ENCODE measurements at places on chromosomes 3 and 15.

GRCh38 chr3:168497183-168497582 is 401.5 kb upstream of the GOLIM4 start:
- no peak for DNase-seq

DNA sequence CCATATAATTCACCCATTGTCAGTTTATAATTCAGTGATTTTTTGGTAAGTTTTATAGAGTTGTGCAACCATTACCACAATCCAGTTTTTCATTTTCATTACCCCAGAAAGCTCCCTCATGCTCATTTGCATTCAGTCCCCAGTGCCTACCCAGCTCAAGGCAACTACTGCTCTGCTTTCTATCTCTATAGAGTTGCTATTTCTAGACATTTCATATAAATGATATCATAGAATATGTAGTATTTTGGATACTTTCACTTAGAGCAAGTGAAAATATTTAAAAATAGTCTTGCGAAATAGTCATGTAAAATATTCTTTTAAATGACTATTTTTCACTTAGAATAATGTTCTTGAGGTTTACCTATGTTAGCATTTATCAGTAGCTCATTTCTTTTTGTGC is 42.1 kb downstream of the ZNF654 start:
- no peak for DNase-seq

DNA sequence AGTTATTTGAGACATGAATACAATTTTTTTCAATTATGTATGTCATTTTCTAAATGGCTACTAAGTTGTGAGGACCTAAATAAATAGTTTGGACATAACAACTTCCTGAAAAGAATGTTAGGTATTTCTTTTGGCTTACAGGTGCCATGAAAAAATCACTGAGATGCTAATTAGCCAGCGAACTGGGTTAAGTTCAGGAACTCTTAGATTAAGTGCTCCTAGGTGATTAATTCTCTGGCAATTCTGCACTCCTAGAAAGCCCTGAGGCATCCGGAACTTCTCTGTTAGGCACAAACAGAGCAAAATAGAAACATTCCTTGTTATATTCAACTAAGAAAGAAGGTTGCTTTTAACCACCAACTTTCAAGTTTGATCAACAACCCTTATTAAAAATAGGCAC is 192.3 kb downstream of the STAG1 start:
- no peak for DNase-seq

DNA sequence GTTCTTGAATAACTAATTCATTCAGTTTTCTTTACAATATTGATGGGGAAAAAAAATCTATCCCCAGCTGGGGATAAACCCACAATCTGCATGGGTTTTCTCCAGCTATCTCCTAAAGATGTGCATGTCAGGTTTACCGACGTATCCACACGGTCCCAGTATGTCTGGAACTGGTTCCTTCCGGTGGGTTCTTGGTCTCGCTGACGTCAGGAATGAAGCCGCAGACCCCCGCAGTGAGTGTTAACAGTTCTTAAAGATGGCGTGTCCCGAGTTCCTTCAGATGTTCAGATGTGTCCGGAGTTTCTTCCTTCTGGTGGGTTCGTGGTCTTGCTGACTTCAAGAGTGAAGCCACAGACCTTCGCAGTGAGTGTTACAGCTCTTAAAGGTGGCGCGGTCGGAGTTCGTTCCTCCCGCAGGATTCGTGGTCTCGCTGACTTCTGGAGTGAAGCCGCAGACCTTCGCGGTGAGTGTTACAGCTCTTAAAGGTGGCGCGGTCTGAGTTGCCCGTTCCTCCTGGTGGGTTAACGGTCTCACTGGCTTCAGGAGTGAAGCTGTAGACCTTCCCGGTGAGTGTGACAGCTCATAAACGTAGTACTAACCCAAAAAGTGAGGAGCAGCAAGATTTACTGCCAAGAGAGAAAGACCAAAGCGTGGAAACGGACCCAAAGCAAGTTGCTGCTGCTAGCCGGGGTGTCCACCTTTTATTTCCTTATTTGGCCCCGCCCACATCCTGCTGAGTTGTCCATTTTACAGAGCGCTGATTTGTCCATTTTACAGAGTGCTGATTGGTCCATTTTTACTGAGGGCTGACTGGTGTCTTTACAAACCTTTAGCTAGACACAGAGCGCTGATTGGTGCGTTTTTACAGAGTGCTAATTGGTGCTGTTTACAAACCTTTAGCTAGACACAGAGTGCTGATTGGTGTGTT is 195.1 kb upstream of the NR2F2 start:
- no peak for DNase-seq

DNA sequence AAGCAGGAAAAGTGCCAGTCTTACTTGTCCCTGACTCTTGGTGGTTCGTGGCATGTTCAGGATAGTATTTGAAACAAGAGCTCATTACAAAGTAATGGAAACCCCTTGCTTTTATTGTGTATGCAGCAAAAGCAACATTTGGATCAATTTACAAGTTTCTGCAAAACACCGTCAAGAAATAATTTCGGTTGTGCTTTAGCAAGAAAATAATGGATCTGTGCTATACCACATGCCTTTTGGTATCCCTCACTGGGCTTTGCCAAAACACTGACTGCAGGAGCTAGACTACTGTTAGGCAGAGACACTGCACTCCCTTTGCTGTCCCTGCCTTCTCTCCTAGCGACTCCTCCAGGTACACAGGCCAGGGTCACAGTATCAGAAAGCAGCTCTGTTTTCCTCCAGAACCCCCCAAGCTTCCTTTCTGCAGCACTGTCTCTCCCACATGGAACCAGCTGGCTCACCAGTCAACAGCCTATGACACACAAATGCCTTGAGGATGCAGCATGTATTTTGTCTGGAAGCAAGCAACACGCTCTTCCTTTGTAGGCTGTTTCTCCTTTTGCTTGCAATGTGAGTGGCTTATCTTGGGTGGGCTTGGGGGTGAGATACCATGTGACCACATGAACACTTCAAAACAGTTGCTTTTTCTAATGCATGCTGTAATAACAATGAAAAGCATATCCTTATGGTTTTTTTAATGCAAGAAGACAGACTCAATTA is 111.4 kb downstream of the PGPEP1L start:
- DNase-seq, result no peak

DNA sequence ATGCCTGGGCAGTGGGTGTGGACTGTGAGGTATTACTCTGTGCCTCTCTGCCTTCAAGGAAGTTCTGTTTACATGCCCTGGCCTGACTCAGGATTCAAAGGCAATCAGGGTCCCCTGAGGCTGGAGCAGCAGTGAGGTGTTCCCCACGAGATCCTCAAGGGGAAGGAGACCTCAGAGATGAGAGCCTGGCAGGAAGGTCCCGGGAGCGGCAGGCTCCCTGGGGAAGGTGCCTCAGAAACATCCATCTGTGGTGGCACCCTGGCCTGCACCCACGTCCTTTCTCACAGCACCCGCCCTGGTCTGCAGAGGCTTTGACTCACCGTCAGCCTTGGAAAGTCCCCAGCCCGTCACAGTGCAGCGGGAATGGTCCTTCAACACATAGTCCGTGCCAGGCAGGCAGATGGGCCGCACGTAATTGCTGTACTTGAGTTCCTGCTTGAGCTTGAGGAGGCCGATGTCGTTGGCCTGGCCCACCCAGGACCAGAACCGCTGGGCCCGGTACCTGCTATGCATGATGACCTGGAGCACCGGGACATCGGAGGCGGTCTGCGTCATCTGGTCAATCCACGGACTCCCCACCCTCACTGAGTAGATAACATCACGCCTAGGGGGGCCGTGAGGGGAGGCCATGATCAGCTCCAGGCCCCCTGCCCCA is 3.6 kb downstream of the PRSS50 start:
- DNase-seq, result no peak

- no peak for DNase-seq
Observed at GRCh38 chr3:18234717-18235335, 190.3 kb downstream of the SATB1 start.

DNA sequence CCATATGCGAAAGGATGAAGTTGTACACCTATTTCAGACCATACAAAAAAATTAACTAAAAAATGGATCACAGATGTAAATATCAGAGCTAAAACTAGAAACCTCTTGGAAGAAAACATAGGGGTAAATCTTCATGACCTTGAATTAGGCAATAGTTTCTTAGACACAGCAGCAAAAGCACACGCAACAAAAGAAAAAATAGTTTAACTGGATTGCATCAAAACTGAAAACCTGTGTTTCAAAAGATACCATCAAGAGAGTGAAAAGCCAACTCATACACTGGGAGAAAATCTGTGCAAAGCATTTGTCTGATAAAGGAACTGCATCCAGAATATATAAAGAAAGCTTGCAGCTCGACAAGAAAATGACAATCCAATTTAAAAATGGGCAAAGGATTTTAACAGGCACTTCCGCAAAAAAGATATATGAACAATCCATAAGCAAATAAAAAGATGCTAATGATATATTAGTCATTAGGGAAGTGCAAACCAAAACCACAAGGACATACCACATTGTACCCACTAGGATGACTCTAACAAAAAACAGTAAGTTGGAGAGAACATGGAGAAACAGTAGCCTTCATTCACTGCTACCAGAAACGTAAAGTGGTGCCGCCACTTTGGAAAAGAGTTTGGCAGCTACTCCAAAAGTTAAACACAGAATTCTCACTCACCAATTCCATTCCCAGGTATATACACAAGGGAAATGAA is 263.1 kb downstream of the ADAMTS17 start:
- DNase-seq, result no peak

DNA sequence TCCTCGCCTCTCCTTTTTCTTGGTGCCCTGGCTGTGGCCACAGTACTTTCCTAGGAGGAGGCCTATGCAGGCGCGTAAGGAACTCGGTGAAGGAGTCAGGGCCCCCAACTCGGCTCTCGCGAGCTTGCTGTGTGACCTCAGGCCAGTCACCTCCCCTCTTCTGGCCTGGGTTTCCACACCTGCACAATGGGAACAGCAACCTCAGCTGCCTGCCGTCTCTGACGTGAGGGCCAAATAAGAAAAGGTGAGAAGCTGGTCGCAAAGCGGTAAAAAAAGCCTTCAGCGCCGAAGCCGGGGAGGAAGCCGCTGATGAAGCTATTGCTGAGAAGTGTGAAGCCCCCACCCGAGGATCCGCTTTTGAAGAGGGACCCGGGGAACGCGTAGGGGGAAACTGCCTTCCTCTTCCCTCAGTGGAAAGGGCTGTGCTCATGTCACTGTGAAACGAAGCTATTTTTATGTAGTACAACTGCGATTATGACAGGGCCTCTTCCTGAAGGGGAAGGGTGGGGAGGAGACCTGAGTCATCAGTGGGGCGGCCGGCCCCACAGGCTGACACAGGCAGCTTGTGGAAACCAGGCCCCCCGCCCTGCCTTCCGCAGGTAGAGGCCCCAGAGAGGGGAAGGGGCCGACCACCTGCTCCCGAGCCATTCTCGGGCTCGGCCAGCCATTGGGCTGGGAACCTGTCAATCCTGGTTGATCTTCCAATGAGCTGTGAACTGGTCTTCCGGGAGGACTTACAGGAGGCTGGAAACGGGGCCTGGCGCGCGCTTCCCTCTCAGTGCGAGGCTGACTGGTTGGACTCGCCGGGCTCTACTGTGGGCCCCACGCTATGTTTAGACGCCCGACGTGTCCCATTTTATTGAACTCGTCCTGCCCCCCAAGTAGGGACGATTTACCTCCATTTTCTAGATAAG is 18.0 kb upstream of the ANKDD1A start:
- peak; percentile 89 for DNase-seq

GRCh38 chr15:78321041-78321570 is 19.0 kb upstream of the CRABP1 start:
- no peak for DNase-seq

DNA sequence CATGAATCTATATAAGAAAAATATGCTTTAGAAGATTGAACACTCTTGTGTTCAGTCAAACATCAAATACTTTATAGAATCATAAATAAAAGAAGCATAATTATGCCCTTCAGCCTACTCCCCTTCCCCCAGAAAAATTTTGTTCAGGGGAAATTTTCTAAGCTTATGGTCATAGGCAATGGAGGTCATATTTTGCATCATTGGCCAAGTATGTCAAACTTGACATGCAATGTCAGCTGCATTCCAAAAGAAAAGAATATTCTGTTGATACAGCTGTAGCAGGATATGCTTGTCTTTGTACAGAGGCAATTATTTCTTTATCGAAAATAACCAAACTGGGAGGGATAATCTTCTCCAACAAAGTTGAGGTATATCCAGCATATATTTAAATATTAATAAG is 328.2 kb downstream of the ZIC1 start:
- DNase-seq, result no peak

- no peak for DNase-seq
Observed at GRCh38 chr15:94360251-94360685, 128.9 kb downstream of the MCTP2 start.

DNA sequence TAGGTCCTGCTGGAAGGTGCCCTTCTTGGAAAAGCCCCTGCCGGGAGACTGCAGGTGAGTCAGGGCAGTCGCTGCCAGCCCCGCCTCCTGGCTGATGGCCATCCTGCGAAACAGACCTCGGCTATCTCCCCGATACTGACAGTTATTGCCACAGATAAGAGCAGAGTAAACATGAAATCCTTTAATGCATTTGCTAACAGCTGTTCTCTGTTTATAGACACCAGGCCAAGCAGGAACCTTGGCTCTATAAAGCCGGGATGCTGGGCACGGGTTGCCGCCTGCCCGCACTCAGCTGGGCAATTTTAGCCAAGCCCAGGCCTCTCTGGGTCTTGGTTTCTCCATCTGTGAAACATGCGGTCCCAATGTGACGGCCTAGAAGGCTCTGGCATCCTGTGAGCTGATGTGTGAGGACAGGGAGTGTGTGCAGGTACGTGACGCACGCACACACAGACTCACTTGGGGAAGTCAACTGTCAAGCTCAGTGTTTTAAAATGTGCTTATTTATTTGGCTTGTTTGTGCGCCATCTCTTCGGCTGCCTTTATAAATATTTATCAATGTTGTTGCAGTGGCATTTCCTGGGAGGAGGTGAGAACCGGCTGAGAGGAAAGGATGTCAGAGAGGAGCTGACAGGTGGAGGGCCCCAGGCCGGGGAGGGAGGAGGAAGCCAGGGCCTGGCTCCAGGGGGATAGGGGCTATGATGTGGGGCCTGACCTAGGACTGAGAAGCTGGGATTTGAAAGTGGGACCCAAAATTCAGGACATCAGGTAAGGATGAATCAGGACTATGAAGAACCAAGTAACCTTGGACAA is 50.8 kb upstream of the PRR23E start:
- no peak for DNase-seq

GRCh38 chr3:99777708-99778107 is 40.0 kb upstream of the CMSS1 start:
- DNase-seq, result no peak

DNA sequence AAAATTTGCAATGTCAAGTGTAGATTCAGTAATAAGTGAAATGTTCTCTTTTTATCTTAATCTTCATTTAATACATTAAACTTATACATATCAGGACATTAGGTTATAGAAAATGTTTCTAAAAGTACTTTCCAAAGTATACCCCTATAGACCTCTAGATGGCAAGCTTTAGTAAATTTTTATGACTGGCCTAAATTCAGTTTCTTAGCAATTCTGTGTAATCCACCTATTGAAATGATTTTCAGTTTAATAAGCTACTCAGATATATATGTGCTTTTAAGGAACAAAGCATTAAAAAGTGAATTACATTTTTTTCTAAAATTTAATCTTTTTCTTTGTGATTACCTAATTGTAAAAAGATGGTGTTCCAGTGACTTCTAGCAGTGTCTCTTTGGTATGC is 342.2 kb downstream of the GBE1 start:
- no peak for DNase-seq

GRCh38 chr3:195048059-195048905 is 222.7 kb downstream of the XXYLT1 start:
- DNase-seq, result no peak
